ENCODE measurements at places on chromosomes 3 and 15.

- DNase-seq = no peak
Measured at GRCh38 chr3:78430741-78431140, 1337.1 kb downstream of the ROBO1 start.

- no peak for DNase-seq
Measured at GRCh38 chr3:189449084-189449483, 182.1 kb upstream of the TP63 start.

DNA sequence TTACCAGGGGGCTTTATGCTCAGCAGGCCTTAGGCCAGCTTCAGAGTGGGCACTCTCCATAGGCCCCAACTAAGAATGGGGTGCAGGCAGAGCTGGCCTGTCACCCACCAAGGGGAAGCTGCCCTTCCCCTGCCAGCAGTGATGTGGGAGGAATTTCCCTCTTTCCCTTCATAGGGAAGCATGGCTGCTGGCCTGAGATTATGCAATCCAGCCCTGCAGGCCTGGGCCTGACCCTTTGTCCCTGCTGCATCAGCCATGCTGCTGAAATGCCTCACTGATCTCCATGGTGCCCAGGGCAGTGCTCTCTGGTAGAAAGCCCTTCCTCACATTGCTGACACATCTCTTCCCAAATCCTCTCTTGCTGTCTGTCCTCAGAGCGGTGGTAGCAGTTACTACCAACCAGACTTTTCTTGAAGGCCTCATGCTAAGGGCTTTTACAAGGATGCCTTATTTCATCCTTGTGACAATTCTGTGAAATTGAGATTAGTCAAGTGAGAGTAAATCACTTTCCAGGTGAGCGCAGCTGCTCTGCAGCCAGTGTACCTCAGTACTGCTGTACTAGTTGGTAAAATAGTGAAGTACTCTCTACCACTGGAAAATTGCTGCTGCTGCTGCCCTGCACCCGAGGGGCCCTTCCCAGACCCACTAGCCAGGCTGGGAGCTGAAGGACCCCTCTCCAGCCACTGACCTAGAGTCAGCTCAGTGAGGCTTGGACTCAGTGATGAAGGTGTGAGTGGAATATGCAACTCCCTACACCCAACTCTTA lies 33.8 kb downstream of the MRAS start:
- DNase-seq = no peak

DNA sequence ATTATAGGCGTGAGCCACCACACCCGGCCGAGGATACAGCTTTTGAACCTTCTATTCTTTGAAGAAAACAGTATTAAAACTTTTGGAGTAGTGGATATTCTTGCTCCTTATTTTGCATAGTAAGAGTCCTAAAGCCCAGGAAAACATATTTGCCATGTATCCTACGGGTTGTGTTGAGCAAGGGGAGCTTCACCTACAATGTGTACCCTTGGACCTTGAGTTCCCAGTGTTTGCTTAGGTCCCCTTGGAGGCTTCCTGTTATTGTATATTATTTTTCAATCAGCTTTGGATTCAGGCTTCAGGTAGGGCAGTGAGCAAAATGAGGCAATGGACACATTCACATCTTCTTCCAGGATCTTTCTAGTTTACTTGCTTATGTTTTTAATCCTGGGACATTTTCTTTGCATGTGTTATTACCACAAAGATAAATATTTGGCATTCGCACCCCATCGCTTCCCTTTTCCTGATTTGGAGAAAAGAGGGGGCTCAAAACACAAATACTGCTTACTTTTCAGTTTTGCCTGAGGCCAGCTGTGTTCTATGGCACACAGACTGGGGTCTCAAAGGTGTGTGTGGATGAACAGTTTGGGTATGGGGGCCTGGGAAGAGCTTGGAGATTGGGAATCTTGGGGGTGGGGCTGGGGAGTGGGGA lies 88.7 kb downstream of the FNDC3B start:
- DNase-seq = no peak
